ENCODE measurements at places on chromosomes 12 and 14.
A peak's percentile ranks its signal among the peaks of the same experiment; 100 is the strongest.

DNA sequence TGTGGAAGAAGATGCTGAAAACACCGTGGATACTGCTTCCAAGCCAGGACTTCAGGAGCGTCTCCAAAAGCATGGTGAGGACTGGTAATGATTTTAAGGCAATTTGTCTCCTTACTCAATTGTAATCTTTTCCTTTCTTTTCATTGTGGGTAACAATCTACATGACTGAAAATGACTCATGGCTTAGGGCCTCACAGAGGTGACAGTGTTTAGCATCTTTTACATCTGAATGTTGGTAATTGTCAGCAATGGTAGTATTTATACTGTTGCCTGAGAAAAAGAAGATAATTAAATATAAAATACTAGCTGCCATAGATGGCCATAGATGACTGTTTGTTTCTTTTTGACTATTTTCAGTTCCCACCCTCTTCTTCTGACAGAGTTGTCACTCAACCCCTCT, 31.6 kb downstream of the TULP3 start:
- H3K36me3 ChIP-seq = peaks cover 61% of the 10 kb centered on the region
- no peaks in the 10 kb centered on the region for H3K4me1 ChIP-seq
- no peak overlapping the region for H3K27ac ChIP-seq
- no peak for DNase-seq
- H3K27me3 ChIP-seq = no peaks in the 10 kb centered on the region

GRCh38 chr12:119204671-119205285, 26.0 kb downstream of the HSPB8 start:
- DNase-seq = no peak
- H3K27ac ChIP-seq = no peak overlapping the region
- H3K36me3 ChIP-seq = no peaks in the 10 kb centered on the region
- no peaks in the 10 kb centered on the region for H3K27me3 ChIP-seq
- no peaks in the 10 kb centered on the region for H3K4me1 ChIP-seq
- H3K4me3 ChIP-seq = no peak overlapping the region

DNA sequence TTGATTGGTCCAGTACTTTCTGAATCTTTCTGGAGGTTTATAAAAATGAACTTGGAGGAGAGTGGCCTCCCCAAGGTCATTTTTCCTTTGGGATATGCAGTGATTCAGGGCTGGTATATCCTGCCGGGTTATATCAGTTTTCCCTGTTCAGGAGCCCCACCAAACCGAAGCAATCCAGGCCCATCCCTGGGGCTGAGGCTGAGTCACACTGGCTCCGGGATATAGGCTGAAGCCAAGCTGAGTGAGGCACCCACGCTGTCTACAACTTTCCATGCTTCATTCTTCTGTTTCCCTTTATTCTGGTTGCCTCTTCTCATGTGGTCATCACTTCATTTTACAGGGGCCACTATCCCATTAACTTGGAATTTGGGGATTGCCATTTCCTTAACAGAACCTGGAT, 3.4 kb downstream of the SSPN start:
- no peaks in the 10 kb centered on the region for H3K36me3 ChIP-seq
- peaks cover 31% of the 10 kb centered on the region for H3K27me3 ChIP-seq

DNA sequence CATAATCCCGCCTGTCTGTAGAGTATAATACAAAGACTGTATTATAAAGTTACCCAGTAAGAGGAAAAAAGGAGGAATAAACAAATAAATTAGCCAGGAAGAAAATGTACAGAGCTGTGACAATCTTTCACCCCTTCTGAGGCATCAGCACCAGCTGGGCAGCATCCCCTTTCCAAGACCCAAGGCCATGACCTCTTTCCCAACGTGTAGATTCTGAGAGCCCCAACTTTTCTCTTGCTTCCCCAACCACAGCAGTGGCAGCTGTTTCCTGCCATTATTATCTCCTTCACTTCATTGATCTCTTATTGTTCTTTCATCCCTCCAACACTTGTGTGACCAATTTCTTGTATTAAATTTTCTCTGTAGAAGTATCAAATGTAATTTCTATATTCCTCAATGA, 101.6 kb downstream of the BBS10 start:
- DNase-seq = no peak
- peaks cover 5% of the 10 kb centered on the region for H3K27me3 ChIP-seq
- no peaks in the 10 kb centered on the region for H3K36me3 ChIP-seq
- H3K4me3 ChIP-seq = no peak overlapping the region
- H3K27ac ChIP-seq = no peak overlapping the region

DNA sequence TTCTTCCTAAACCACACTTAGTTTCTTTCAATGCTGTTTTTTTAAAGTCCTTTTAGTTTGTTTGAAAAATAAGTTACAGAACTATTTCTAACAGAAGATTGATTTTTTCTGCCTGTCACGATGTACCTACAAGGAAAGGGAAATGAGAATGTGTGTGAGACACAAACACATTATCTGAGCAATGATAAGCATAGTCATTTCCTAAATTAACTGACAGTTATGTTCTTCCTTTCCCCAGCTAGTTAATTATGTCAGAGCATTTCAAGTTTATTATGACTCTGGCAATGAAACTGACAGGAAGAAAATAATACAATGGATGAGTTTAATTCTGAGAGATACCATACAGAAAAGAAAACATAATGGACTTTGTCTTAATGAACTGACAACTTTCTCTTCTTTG, 21.3 kb upstream of the LDHB start:
- H3K36me3 ChIP-seq = no peaks in the 10 kb centered on the region
- DNase-seq = no peak
- H3K27me3 ChIP-seq = no peaks in the 10 kb centered on the region
- H3K27ac ChIP-seq = peak overlapping the region; percentile 88

GRCh38 chr14:51704545-51704944, 52.8 kb downstream of the FRMD6 start:
- no peak overlapping the region for H3K27ac ChIP-seq
- H3K27me3 ChIP-seq = peaks cover 1% of the 10 kb centered on the region
- no peaks in the 10 kb centered on the region for H3K4me1 ChIP-seq
- H3K4me3 ChIP-seq = no peak overlapping the region
- no peaks in the 10 kb centered on the region for H3K36me3 ChIP-seq

DNA sequence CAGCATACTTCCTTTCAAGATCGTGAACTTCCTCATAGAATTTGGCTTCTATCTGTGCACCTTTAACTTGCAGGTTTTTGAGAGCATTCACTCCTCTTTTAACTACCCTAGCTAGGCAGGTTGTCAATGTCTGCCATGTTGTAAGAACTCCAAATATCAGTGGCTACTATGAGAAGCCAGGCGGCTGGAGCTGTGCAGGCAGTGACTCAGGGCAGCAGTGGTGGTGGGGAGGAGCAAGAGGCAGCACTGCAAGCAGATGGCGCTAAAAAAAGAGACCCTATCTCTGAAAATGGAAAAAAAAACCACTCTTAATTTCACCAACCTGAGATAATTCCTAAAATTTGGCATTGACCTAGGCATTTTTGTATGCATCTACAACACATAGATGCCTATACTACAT, 28.5 kb downstream of the YARS2 start:
- no peak overlapping the region for H3K4me3 ChIP-seq
- H3K27me3 ChIP-seq = no peaks in the 10 kb centered on the region
- H3K36me3 ChIP-seq = peaks cover 78% of the 10 kb centered on the region
- peak overlapping the region; percentile 27 for H3K27ac ChIP-seq
- peaks cover 6% of the 10 kb centered on the region for H3K4me1 ChIP-seq

- H3K4me1 ChIP-seq = peaks cover 9% of the 10 kb centered on the region
- no peak overlapping the region for H3K27ac ChIP-seq
- DNase-seq = no peak
- no peak overlapping the region for H3K4me3 ChIP-seq
- H3K27me3 ChIP-seq = no peaks in the 10 kb centered on the region
These were observed 6.0 kb downstream of the PLA2G1B start for GRCh38 chr12:120321382-120322202.

- H3K4me1 ChIP-seq = peaks cover 9% of the 10 kb centered on the region
- no peaks in the 10 kb centered on the region for H3K27me3 ChIP-seq
- H3K36me3 ChIP-seq = peaks cover 6% of the 10 kb centered on the region
- H3K4me3 ChIP-seq = no peak overlapping the region
- DNase-seq = no peak
These were observed 13.4 kb downstream of the ATXN2 start for GRCh38 chr12:111585690-111586089.

- H3K4me3 ChIP-seq = no peak overlapping the region
- H3K27me3 ChIP-seq = no peaks in the 10 kb centered on the region
- DNase-seq = no peak
- H3K36me3 ChIP-seq = peaks cover 2% of the 10 kb centered on the region
These were observed 68.5 kb upstream of the FUT8 start for GRCh38 chr14:65344011-65344410.

DNA sequence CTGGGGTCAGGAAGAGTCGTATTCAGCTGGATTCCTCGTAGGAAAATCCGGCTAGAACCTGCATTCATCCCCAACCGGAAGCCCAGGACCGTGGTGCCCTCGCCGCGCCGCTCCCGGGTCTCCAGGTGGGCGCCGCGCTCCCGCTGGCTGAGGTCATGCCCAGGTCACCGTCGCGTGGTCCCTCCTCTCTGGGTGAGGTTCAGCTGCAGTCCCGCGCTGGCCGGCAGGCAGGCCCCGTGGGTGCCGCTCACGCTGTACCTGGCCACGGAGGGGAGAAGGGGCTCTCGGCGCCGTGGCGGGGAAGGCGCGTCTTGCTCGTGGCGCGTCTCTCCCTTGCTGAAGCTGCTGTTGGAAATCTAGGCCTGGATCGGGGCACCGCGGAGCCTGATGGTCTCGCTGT, 44.5 kb downstream of the LRTM2 start:
- H3K27ac ChIP-seq = no peak overlapping the region
- H3K4me3 ChIP-seq = no peak overlapping the region
- peaks cover 3% of the 10 kb centered on the region for H3K36me3 ChIP-seq

DNA sequence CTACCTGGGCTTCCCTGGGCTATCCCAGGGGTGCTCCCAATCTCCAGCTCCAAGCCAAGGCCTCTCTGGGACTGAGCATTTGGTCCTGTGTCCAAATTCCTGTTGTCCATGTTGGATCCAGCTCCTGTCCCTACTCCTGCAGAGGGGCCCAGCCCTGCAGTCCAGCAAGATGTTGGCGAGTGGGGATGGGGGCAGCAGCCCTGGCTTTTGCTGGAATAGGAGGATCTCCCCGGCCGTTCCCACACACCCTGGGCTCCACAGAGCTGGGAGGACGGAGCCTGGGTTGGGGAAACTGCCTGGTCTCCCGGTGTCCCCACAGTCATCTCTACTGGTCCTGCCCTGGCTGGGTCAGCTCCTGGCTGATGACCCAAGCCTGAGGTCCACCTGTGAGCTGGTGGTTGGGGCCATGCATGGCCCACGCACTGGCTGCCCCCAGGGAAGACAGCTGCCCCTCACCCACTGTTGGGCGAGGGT, 219.6 kb upstream of the C14orf180 start:
- no peak for DNase-seq
- no peak overlapping the region for H3K27ac ChIP-seq
- H3K4me1 ChIP-seq = no peaks in the 10 kb centered on the region
- no peaks in the 10 kb centered on the region for H3K36me3 ChIP-seq

DNA sequence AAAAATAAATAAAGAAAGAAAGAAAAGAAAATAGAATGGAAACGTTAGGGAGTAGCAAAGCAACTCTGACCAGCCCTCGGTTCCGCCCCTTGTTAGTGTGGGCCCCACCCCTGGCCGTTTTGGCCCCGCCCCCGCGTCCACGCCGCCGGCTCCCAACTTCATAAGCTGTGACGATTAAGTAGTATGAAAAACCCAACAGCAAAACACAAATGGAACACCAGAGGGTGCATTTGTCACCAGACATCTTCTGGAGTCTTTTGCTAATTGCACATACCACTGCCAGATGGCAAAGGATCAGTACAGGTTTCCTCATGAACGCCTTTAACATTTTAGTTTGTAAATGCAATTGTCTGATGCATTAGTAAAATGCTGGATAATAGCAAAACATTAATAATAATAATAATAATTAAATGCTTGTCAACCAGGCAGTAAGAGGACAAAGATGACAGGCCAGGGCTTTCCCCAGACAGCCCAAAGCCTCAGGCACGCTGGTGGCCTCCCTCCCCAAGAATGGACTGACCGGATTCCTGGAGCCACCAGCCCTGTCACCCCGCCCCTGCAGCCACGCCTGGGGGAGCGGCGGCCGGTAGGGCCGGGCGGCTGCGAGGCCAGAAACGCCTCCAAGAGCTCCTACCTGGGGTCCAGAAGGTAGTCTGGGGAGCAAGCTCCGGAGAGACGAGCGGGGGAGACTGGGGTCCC, 23.6 kb downstream of the HSP90AA1 start:
- H3K27ac ChIP-seq = no peak overlapping the region
- H3K4me3 ChIP-seq = no peak overlapping the region
- no peaks in the 10 kb centered on the region for H3K36me3 ChIP-seq
- peak; percentile 75 for DNase-seq
- no peaks in the 10 kb centered on the region for H3K4me1 ChIP-seq

DNA sequence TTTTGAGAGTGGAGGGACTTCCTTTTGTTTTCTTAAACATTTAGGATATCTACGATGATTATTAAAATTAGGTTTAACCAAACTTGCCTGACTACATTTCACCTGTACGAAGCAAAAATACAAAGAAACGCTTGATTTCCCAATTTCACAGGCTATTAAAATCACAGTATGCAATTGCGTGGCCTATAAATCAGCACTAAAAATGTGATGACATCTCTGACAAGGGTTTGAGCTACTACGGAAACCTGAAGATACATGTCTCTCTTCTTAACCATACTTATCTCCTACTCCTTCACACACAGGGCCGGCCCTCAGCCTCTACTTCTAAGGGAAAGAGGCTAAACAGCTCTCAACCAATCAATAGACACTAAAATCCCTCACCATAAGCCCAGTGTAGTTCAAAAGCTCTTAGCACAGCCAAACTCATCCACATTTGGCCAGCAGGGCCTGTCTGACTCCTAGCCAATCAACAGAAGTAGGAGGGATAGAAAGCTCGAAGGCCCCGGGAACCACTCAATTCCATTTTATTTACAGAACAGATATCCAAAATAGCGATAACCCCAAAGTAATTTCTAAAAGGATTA, 137.3 kb downstream of the FOXN3 start:
- H3K27ac ChIP-seq = no peak overlapping the region
- peaks cover 52% of the 10 kb centered on the region for H3K36me3 ChIP-seq
- H3K4me1 ChIP-seq = peaks cover 69% of the 10 kb centered on the region
- no peaks in the 10 kb centered on the region for H3K27me3 ChIP-seq
- DNase-seq = no peak

DNA sequence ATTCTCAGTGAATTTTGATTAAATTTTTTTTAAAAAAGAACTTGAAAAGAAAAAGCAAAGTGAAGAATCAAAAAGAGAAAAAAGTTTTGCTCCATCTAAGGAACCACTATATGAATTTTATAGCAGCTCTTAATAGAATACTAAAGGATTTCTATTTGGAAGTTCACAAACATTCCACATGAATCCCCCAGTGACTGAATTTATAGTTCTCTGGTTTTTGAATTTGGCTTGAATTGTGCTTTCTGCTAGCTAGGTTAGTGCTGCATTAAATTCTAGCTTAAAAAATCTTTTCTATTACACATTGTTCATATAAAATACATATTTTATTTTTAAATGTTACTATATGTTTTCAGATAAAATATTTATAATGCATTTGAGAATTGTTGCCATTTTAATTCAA, 675.4 kb downstream of the RERGL start:
- H3K27ac ChIP-seq = no peak overlapping the region
- H3K4me1 ChIP-seq = no peaks in the 10 kb centered on the region
- H3K36me3 ChIP-seq = no peaks in the 10 kb centered on the region
- no peak overlapping the region for H3K4me3 ChIP-seq

GRCh38 chr12:124661341-124661740, 93.9 kb upstream of the NCOR2 start:
- no peaks in the 10 kb centered on the region for H3K27me3 ChIP-seq
- no peak for DNase-seq
- H3K4me3 ChIP-seq = no peak overlapping the region
- no peaks in the 10 kb centered on the region for H3K36me3 ChIP-seq
- no peak overlapping the region for H3K27ac ChIP-seq
